Cardiac muscle cell (in vitro differentiated cells and primary cell): ENCODE measurements at places on chromosomes 5 and 9. TPM values are rescaled to one million over a fixed set of nuclear protein-coding genes. Genes with fewer than 3 reads are reported as not detected.
A peak's percentile ranks its signal among the peaks of the same experiment; 100 is the strongest.

The ZBED3 gene
- 2.3 and 4.3 TPM in 2 replicates for total RNA-seq

GRCh38 chr5:82349652-82350051 is 71.5 kb upstream of the RPS23 start:
- no peak for DNase-seq
- H3K4me1 ChIP-seq = peaks cover 34% of the 10 kb centered on the region
- no peaks in the 10 kb centered on the region for H3K27me3 ChIP-seq
- H3K27ac ChIP-seq = peak overlapping the region; percentile 69
- no peaks in the 10 kb centered on the region for H3K36me3 ChIP-seq
- no peak overlapping the region for H3K4me3 ChIP-seq

DNA sequence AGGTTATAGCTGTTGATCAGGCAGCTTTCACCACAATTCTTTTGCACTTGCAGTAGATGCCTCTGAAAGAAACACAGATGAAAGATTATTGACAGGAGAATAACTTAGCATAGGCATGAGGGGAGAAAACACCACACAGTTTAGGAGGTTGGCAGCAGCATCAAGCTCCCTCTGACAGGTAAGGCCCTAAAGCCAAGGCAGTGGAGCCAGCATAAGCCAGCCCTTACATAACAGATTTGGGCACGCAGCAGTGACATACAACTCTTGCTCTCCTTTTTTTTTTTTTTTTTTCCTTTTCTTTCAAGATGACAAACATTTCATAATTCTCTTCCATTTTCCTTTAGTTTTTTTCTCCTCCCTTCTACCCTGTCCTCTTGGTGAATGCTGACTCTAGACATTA is 257.6 kb upstream of the ADAMTSL1 start:
- DNase-seq = no peak
- H3K27me3 ChIP-seq = no peaks in the 10 kb centered on the region
- H3K4me1 ChIP-seq = no peaks in the 10 kb centered on the region
- H3K27ac ChIP-seq = no peak overlapping the region
- H3K36me3 ChIP-seq = no peaks in the 10 kb centered on the region

DNA sequence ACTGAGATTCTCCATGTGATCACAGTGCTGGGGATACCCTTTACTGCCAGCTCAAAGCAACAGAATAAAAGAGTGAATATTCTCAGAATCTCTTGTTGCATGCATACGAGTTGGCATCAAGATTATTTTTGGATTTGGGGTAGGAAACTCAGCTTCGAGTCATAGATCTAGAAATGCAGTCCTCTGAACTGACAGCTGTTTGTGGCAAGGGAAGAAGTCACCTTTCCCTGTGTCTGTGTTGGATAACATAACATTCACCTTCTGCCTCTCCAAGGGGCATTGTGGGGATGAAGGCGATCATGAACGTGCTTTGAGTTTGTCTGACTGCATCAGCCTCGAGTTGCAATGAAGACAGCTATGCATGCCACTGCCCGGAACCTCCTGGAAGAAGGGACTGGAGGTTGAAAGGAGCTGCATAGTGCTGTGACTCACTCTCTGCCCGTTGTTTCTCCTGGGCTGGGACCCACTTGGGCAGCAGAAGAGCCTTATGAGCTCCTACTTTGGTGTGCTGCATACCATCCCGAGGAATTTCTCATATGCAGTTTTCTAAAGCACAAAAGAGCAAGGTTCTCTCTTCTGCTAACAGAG is 231.7 kb downstream of the ARHGAP26 start:
- no peaks in the 10 kb centered on the region for H3K36me3 ChIP-seq
- H3K4me1 ChIP-seq = peaks cover 5% of the 10 kb centered on the region
- H3K27me3 ChIP-seq = no peaks in the 10 kb centered on the region
- peak; percentile 70 for DNase-seq
- H3K4me3 ChIP-seq = no peak overlapping the region
- H3K27ac ChIP-seq = no peak overlapping the region

DNA sequence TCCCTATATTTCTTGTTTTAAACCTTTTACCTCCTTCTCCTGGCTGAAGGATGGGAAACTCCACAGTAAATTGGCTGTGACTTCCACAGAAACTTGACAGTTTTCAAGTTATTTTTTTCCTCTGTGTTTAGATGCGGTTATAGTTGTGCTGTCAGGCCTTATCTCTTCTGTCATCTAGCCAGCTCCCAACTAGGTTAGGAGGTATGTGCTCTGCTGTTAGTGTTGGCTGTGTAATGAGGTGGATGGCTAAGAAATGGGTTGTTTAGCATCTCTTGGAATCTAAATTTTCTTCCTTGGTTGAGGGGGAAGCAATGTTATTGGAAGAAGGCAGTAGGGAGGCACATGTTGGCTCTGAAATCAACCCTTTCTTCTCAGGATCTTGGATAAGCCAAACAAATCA is 149.9 kb upstream of the RUSC2 start:
- H3K4me3 ChIP-seq = no peak overlapping the region
- peak; percentile 22 for DNase-seq
- no peaks in the 10 kb centered on the region for H3K36me3 ChIP-seq
- H3K27ac ChIP-seq = no peak overlapping the region

DNA sequence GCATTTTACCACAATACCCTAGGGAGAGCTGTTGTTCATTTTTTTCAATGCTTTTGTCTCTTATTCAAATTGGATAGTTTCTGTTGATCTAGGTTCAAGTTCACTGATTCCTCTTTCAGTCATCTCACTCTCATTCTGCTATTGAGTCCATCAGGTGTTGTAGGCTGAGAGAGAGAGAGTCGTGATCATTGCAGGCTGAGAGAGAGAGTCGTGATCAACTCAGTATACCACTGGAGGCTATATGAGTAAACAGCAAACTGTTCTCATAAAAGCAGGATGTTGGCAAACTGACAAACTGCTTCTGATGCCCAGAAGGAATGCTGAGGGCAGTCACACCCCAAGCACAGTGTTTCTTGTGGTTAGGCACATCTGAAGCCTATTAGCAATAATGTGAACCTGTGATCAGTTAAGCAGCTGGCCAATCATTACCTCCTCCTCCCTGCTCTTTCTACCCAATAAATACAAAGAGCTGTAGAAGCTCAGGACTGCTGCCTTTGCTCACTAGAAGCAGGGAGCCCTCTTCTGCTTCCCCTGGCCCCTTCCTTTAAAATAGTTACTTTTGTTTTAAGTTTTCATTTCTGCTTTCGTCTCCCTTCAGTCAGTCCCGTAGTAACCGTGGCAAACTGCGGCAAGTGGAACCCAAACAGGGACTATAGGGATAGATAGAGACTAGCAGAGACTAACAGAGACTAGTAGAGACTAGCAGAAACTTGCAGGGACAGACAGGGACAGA is 476.1 kb upstream of the ACO1 start:
- no peaks in the 10 kb centered on the region for H3K4me1 ChIP-seq
- H3K27me3 ChIP-seq = no peaks in the 10 kb centered on the region
- DNase-seq = no peak
- H3K36me3 ChIP-seq = no peaks in the 10 kb centered on the region

GRCh38 chr9:19145881-19146280 is 18.6 kb upstream of the PLIN2 start:
- no peaks in the 10 kb centered on the region for H3K27me3 ChIP-seq
- H3K36me3 ChIP-seq = no peaks in the 10 kb centered on the region
- no peak overlapping the region for H3K4me3 ChIP-seq
- no peaks in the 10 kb centered on the region for H3K4me1 ChIP-seq
- DNase-seq = no peak

DNA sequence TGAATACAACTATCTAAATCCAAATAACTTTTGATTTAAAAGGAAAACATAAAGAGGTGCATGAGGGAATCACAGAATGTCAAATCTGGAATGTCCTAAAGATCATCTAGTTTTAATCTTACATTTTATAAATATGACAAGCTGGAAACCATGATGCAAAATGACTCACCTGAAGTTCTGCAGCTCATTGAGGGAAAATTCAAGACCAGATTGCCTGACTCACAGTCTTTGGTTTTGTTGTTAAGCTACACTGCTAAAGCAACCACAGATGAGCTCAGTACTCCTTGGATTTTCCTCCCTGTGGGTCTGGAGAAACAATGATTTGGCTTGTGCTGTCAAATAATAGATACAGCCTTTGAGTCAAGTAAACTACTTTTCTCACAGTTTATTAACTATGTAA is 19.1 kb upstream of the EDIL3 start:
- no peak for DNase-seq
- H3K36me3 ChIP-seq = no peaks in the 10 kb centered on the region
- no peak overlapping the region for H3K4me3 ChIP-seq
- no peak overlapping the region for H3K27ac ChIP-seq
- no peaks in the 10 kb centered on the region for H3K27me3 ChIP-seq
- H3K4me1 ChIP-seq = no peaks in the 10 kb centered on the region

DNA sequence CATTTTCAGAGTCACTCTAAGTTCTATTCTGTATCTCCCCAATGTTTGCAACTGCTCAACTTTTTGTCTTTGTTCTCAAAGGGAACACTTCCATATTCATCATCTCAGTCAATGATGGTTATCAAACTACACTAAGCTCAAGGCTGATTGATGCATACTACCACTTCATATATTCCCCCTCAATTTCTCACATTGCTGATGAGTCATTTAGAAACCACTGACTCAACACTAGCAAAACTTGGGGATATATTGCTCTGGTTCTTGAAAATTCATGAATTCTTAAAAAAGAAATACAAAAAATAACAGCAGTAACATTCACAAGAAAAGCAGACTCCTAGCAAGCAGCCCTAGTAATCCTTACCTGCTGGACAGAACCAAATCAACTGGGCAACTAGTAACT is 52.2 kb downstream of the ABHD17B start:
- H3K27me3 ChIP-seq = no peaks in the 10 kb centered on the region
- H3K36me3 ChIP-seq = no peaks in the 10 kb centered on the region
- no peaks in the 10 kb centered on the region for H3K4me1 ChIP-seq

- peaks cover 10% of the 10 kb centered on the region for H3K4me1 ChIP-seq
- peak; percentile 59 for DNase-seq
- peak within 1 kb of the TSS; percentile 45 for H3K4me3 ChIP-seq
These were observed at the start of gene GABBR2 for GRCh38 chr9:98708933-98709911. Gene GABBR2 (minus strand): TSS chr9:98708935. CDS start chr9:98708737, 198 bp downstream.
